ENCODE measurements at places on chromosomes 4 and X.

DNA sequence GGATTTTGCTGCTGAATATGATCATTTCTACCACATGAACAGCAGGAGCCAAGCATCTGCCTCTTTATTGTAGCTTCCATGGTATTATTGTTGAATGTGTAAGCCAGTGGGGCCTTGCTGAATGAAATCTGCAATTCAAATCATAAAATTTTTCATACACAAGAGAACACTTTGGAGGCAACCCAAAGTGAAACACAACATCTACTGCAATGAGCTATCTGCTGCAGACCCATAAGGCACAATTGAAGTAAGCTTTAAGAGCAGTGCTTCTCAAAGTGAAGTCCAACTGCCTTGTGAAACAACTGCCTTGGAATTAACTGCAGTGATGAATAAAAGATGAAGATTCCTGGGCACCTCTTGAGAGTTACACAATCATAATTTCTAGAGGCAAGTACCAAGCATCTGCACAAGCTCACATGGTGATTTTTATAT lies 626.3 kb upstream of the INTU start:
- no peak for DNase-seq

GRCh38 chr4:39642885-39643552 lies 4.4 kb upstream of the SMIM14 start:
- no peak for DNase-seq

- DNase-seq = no peak
Observed at GRCh38 chrX:13377550-13377934, 57.7 kb upstream of the ATXN3L start.

GRCh38 chrX:119238557-119238956 lies 2.5 kb downstream of the PGRMC1 start:
- DNase-seq = no peak

DNA sequence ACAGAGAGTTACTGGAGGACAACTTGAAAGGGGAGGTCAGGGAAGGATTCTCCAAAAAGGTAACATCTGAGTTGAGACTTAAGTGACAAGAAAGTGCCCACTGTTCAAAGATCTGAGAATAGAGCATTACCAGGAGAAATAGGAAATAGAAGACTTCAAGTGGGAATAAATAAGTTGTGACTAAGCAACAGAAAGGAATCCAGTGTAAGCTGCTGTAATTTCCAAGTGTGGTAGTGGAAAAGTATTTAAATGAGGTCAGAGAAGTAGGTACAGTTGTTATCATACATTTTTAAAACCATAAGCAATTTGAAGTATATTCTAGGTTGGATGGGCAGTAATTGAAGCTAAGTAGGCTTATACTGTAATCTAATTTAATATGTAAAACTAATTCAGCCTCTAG lies 211.9 kb downstream of the FBXO8 start:
- DNase-seq = no peak

Data from T-helper 9 cell (primary cell).